Right atrium auricular region (tissue), 2 donors: ENCODE measurements at places on chromosomes 5 and 9. TPM values are rescaled to one million over a fixed set of nuclear protein-coding genes. Genes with fewer than 3 reads are reported as not detected.
A peak's percentile ranks its signal among the peaks of the same experiment; 100 is the strongest.

GRCh38 chr5:170117736-170118135 is 12.0 kb downstream of the FOXI1 start:
- peak; percentile 16 for DNase-seq

ZDHHC11B gene
- total RNA-seq: 4.0 TPM

PPIP5K2 gene
- 37.5 TPM for total RNA-seq

GRCh38 chr9:110897943-110898342 is 140.3 kb downstream of the LPAR1 start:
- DNase-seq: no peak

GRCh38 chr9:110900917-110901316 is 137.4 kb downstream of the LPAR1 start:
- no peak for DNase-seq

DNA sequence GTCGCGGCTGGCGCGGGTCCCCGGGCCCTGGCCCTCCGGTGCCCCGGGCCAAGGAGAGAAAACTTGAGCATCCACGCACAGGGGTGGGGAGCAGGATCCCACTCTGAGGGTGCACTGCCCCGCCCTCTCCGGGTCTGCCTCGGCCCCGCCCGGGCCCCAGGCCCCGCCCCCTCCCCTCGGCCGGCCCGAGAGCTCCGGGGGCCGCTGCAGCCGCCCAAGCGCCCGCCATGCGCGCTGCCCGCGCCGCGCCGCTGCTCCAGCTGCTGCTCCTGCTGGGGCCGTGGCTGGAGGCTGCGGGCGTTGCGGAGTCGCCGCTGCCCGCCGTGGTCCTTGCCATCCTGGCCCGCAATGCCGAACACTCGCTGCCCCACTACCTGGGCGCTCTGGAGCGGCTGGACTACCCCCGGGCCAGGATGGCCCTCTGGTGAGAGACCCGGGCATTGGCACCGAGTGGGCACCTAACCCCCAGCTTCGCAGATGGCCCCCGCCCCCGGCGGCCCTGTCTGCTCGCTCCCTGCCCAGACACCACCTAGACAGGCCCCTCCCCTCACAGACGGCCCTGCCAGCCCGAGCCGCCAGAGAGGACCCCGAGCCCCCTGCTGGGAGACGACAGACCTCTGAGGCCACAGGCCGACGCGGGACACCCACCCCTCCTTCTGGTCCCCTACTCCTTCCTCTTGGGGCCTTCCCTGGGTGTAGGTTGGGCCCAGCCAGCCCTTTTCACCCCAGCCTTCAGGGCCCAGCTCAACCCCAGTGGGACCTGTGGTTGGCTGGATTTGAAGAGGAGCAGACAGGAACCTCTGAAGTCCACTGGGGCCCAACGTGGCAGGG is at the start of gene CERCAM:
Gene CERCAM, plus strand, starts transcription at position 207 of the 831 bp plus-strand sequence. Its CDS starts 21 bp downstream, at position 228.
- DNase-seq: no peak

DNA sequence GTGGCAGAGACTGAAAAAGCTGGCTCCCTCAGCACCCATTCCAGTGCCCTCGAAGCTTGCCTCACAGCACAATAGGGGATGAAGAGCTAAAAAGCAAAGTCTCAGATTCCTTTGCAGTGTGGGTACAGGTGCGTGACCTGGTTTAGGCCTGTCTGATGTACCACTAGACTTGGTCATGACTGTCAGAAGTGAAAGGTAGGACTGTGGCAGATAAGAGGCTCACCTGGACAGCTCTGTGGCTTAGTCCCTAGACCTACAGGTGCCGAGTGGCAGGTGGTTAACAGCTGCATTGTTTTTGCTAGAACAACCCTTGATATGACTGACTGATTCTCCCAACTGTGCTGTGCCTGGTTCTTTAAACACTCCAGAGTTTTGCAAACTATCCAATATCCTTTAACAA is 14.7 kb upstream of the SFXN1 start:
- DNase-seq: no peak

- no peak for DNase-seq
Observed at GRCh38 chr9:111131211-111131610, 92.9 kb upstream of the LPAR1 start.

DNA sequence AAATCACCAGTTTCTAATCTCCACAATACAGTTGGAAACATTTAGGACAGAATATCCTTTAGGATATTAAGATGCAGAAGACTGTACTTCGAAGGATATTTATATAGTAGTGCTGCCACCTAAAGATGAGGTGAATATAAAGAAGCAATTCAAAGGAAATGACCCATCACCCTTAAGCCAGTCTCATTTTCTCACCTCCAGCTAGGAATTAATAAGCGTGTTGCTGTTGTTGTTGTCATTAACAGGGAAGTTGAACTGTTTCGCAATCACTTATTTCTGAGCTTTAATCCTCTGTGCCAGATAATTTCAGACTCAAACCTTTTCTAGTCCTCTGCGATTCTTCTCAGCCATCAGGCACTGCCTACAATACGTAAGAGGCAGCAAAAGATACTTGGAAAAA is 7.8 kb upstream of the PURA start:
- no peak for DNase-seq

- peak; percentile 50 for DNase-seq
Observed at GRCh38 chr9:124781967-124782660, 5.2 kb downstream of the OLFML2A start.

TAF11L10 gene
- not detected for total RNA-seq

DNA sequence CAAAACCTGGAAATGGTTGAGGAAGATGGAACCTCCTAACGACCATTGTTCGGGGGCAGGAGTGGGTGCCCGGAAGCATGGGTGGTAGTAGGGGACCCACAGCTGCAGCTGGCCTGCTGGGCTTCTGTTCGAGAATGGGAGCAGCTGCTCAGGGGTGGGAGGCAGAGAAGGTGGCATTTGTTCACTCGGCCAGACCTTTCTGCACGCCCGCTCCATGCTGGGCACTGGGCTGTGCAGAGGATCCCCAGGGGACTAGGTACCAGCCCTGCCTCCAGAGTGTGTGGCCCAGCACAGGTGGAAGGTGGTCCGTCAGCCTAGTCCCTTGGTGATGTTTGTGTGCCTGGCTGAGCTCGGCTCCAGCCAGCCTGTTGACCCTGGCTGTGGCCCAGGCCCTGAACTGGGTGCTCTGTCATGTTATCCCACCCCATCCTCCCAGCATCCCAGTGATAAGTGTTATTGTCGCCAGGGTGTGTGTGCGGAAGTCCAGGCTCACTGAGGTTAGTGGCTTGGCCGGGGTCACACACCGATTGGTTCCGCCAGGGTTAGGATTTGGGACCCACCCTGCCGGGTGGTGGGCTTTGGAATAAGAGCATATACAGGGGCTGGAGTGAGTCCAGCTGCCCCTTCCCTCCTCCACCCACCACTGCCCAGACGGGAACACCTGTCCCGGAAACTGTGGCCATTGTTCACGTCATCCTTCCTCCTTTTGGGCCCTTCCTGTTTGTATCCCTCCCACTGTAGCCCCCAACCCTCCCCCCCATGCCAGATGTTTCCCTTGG is 4.8 kb downstream of the N4BP3 start:
- DNase-seq: no peak

- no peak for DNase-seq
Observed at GRCh38 chr9:14153310-14153720, 160.6 kb downstream of the NFIB start.

DNA sequence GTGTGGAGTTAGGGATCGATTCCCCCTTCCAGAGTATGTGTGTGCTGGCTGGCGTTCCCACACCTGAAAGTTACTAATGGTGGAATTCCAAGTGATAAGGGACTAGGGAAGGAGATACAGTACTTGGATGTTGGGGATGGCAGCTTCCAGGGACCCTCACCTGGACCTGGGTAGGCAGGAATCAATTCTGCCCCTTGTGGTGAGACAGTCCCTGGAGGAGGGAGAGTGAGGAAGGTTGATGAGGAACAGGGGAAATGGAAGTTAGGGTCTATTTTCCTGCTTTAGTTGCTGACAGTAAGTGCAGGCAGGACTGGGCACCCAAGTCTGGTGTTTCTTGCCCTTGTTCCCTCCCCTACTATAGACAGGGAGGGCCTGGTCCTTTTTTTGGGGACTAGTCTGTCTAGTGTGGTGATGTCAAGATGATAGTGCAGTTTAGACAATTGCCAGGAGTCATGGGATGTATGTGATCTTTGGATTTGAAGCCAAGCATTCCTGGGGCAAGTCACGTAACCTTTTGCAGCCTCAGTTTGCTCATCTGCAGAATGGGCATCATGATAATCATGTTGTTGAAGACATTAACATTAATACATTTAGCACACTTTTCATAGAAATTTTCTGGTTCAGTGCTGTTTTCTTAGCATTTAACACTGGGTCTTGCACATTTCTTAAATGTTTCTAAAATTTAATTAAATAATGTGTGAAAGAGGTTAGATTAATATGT is 51.7 kb downstream of the DAB2IP start:
- no peak for DNase-seq

CCNJL gene
- 2.7 TPM for total RNA-seq

GRCh38 chr5:119055294-119055693 is 15.6 kb upstream of the DMXL1 start:
- no peak for DNase-seq

PCDHAC1 gene
- 0.51 TPM for total RNA-seq

GRCh38 chr5:56299212-56299611 is 66.1 kb upstream of the ANKRD55 start:
- no peak for DNase-seq

DNA sequence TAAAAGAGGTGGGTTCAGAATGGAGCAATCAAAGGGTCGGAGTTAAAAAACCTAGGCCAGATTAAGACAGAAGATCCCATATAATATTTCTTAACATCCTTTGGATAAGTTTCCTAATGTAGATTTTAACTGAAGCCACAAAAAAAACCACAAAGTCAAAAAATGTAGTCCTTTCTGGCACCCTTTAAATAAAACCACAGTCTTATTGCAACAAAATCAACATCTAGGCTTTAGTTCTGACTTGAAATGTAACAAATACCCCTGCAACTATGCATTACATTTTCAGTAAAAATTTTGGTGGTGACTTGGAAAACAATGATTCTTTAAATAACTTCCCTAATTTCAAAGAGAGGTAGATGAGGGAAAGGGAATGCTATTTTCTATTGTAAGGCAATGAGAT is 109.2 kb downstream of the PSAT1 start:
- DNase-seq: no peak

DNA sequence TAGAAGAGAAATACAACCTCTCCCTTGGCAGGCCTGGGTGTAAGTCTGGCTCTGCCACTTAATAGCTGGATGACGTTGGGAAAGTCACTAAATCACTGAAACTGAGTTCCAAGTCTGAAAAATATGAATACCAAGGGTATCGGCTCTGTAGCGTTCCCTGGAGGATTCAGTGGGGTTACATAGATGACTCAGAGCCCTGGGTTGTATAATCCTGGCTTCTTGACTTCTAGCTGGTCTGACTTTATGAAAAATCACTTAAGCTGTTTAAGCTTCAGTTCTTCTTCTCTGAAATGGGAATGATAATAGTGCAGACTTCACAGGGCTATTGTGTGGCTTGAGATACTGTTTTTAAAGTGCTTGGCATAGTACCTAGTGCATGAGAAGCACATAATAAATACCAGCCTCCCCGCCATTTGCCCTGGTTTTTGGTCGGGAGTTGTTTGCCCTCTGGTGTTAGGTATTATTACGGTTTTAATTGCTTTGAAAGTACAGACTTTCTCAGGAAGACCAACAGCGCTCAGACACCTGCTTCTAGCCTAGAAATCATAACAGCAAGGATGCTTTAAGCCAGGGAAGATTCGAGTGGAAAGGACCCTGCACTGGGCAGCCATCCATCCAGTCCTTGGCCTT is 43.0 kb downstream of the CYFIP2 start:
- no peak for DNase-seq

DNA sequence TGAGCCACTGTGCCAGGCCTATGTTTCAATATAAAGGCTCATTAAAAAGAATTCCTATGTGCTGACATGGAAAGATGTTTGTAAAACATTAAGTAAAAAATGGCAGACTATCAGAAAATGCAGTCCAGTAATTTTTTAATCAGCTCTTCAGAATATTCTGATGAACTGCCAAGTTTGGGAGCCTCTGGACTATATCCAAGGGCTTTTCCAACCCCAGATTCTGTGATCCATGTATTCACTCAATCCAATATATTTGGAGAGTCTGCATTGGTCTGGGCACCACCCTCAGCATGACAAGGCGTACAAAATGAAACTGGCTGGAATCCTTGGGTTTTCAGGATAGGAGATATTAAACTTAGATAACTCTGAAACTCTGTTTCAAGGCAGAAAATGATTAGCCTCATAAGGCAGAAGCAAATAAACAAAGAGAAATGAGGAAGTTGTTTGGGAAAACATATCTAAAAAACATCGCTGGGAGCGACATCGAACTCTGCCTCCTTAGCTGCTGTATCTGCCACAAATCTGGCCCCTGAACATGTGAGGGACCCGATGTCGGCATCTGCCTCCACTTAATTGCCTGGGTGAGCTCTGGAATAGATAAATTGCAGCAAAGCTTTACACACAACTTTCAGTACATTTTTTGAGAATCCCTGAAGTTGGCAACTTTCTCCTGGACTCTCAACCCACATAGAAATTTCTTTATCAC is 14.4 kb downstream of the PDE6A start:
- no peak for DNase-seq

DNA sequence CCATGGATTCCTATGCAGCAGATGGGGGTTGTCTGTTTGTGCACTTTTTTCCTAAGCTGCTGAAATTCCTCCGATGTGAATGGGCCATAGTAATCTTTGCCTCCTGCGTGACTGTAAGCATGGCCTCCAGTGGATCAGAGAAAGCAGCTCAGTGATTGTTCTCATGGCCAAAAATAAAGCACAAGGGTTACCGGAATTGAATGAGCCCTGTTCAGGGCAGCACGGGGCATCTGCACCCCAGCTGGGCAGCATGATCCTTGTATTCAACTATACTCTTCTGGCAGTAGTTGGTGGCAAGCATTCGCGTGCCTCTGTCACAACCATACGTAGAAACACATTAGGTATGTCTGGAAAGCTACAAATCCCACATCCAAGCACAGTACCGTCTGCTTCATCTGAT is 193.9 kb downstream of the RORB start:
- DNase-seq: no peak

DNA sequence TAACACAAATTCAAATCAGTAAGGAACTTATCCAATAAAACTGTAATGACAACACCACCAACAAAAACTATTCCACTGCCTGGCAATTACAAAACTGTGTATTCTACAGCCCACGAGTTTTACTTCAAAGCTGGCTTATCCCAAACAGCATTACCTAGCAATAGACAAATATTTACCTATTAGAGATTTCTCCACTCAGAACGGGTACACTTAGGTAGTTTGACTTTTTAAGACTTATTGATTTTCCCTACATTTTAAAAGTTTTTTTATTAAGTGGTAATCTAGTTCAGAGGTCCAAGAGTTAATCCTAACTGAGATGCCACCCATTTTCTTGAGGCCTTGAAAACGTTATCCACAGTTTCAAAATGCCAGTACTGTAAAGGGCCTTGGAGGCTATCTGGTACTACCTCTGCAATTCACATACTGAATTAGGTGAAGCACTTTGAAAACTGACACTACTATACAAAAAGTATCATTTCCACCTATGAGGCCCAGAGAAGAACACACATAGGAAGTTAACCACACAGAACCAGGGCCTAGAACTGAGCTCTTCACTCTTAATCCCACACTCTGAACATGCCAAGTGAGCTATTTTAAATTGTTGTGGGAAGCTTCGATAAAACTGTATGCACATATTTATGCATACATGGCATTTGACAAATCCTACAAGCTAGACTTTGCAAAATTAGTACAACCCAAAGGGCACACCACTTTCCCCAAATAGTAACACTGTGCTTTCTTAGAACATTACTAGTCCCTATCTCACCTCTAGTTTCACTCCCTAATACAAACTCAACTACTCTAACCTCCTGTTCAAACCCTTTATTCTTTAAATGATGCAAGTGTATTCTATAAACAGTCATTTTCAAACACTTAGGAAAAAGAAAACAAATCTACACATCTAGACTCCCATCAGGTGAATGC is 2.1 kb downstream of the NADK2 start:
- DNase-seq: no peak

- DNase-seq: no peak
Observed at GRCh38 chr9:32735476-32735875, 47.9 kb upstream of the TMEM215 start.

- no peak for DNase-seq
Observed at GRCh38 chr9:137058521-137059234, 4.8 kb upstream of the ENTPD2 start.
